ENCODE measurements at places on chromosomes 11 and 22.

GRCh38 chr11:86395061-86395551, 20.4 kb downstream of the CCDC81 start:
- DNase-seq: peak; percentile 9

DNA sequence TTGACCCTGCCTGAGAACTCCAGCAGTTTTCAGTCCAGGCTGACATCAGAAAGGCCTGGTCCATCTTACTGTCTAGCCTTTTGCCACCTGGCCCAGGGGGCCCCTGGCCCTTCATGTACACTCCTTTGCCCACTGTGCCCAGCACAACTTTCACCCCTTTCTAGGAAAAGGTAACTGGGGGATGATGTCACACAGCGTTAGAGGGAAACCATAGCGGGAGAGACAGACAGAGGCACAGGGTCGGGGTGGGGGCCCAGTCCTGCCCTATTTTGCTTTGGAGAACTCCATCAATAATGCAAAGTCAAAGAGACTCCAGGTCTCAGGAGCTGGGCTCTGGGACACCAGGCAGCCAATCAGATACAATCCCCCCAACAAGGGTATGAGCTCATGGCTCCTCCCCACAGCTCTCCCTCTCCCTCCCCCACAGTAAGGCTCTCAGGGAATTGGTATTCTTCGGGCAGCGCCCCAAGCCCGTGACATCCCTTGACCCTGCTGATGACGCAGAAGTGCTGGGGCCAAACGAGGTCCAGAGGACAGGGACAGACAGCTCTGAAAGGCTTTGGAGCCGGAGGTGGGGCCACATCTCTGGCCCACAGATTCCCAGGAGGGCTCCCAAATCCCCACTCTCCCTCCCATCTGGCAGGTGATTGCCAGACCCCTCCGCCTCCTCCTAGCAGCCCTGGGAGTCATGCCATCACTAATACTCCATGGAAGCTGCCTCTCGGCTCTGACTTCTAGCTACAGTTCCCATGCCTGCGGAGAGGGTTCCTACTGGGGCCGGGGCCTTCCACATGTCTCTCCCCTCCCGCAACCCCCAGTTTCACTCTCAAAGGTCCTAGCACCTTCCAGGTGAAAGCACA, 5.9 kb downstream of the USP2 start:
- peak; percentile 87 for DNase-seq

- no peak for DNase-seq
Observed at GRCh38 chr11:128549256-128549944, 38.0 kb downstream of the ETS1 start.

DNA sequence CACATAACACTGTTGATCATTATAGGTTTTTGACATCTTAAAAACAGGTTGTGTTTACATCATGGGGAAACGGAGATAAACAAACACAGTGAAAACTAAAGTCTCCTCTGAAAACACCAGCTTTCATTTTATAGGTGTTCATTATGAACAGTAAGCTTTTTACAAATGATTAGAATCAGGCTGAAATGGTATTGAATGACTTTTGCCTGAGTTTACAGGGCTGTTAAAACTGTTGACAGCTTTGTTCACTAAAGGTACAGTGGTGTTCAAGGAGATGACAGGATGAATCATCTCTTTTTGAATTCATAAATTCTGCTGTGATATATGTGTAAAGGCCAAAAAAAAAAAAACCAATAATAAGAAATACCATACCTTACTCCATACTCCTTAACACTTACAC, 184.6 kb upstream of the CNTN5 start:
- no peak for DNase-seq

DNA sequence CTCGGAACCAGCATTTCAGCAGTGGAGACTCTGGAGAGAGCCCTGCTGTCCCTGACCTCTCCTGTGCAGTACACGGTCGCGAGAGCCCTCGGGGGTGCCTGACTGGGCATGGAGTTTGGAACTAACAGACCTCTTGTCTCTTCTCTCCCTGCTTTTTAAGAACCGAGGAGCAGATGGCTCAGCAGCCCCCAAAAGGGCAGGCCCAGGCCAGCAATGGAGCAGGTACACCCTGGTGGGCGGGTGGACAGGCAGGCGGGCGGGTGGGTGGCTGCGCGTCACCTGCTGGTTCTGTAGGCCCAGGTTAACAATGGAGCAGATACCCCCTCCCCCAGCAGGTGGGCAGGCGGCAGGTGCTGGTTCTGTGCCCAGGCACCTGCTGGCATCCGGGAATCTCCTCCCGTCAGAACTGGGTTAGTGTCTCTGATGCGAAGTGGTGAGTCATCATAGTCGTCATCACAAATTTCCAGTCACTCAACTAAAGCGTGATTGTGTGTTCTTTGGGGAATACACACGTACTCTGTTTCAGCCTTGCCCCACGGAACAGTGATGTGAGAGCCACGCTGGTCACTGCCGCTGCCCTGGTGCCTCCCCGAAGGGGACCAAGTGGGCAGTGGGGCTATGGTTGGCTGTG, 41.1 kb downstream of the GRAMD4 start:
- DNase-seq: no peak

GRCh38 chr11:74030723-74031676, 22.1 kb upstream of the UCP3 start:
- DNase-seq: no peak

- DNase-seq: no peak
Observed at GRCh38 chr22:39923696-39924095, 22.8 kb downstream of the GRAP2 start.

Measured in midbrain (tissue), 1 donor.